Chondrocyte (in vitro differentiated cells): ENCODE measurements at places on chromosomes 6 and 20. TPM values are rescaled to one million over a fixed set of nuclear protein-coding genes. Genes with fewer than 3 reads are reported as not detected.

Gene WFDC10B
- not detected in 3 replicates for total RNA-seq

Gene NFS1
- total RNA-seq = 26.8 to 29.3 TPM (median 27.8 TPM) in 3 replicates

DNA sequence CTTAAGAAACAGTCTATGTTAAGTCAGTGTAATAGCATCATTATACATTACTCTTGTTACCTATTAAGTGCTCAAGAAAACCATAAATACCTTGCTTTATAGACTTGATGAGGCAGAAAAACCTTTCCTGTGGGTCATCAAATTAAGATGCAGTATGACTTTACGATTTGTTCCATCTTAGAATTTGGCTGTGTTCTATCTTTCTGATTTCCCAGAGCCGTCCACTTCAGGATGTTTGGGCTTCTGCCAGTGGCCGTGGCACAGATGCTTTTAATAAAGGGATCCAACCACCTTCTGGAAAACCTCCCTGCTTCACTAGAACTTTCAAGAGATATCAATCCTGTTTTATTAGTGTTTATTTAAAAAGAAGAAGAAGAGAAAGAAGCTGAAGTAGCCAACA is 71.2 kb downstream of the PDE7B start:
- H3K4me3 ChIP-seq = no peak overlapping the region
- no peak overlapping the region for H3K27ac ChIP-seq
- H3K4me1 ChIP-seq = peaks cover 27% of the 10 kb centered on the region
- no peaks in the 10 kb centered on the region for H3K27me3 ChIP-seq
- no peak for DNase-seq

GRCh38 chr6:160679402-160679769 is 15.3 kb upstream of the LPA start:
- peaks cover 3% of the 10 kb centered on the region for H3K4me1 ChIP-seq
- peaks cover 18% of the 10 kb centered on the region for H3K27me3 ChIP-seq
- no peak overlapping the region for H3K27ac ChIP-seq
- peak overlapping the region; percentile 45 for H3K4me3 ChIP-seq

Gene ZBTB24
- 6.6 to 8.1 TPM (median 7.1 TPM) in 3 replicates for total RNA-seq

GRCh38 chr6:21193790-21194475 is 399.6 kb upstream of the SOX4 start:
- H3K36me3 ChIP-seq = peaks cover 4% of the 10 kb centered on the region
- H3K4me1 ChIP-seq = peaks cover 24% of the 10 kb centered on the region
- no peak overlapping the region for H3K4me3 ChIP-seq
- no peaks in the 10 kb centered on the region for H3K27me3 ChIP-seq
- DNase-seq = no peak

Gene VSX1
- not detected in 3 replicates for total RNA-seq

DNA sequence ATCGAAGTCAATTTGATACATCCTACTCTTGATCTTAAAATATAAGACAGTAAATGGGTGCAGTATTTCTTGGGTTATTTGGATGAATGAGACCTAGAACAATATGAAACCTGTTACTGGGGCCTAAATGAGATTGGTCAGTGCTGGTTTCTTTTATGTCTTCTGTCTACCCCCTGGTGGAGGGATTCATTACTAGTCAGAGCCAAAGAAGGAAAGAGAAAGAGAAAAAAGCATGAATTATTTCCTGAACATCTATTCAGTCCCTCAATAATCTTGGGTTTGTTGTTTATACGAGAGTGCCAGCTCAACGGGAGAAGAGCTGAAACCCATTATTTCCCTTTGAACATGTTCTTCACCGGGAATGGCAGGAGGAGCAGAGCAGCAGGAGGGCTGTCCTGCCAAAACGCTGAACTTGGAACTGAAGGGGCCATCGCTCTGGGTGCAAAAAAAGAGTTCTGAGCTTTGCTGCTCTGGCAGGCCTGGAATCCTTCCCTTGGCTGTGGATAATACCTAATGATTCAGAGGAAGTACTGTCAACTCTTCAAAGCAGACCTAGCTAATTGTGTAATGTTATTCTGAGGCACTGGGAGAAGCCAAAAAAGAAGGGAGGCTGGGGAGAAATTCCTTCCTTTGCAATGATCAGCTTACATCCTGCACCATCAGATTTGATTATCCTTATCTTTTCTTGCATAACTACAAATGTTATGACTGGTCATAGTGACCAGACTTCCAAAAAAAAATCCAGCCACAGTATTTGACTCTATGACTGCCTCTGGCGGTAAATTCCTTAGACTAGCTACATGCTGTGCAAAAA is 72.0 kb downstream of the BLOC1S5 start:
- H3K27ac ChIP-seq = peak overlapping the region; percentile 55
- peaks cover 22% of the 10 kb centered on the region for H3K4me1 ChIP-seq
- H3K4me3 ChIP-seq = peak overlapping the region; percentile 26
- H3K27me3 ChIP-seq = no peaks in the 10 kb centered on the region
- H3K36me3 ChIP-seq = no peaks in the 10 kb centered on the region

DNA sequence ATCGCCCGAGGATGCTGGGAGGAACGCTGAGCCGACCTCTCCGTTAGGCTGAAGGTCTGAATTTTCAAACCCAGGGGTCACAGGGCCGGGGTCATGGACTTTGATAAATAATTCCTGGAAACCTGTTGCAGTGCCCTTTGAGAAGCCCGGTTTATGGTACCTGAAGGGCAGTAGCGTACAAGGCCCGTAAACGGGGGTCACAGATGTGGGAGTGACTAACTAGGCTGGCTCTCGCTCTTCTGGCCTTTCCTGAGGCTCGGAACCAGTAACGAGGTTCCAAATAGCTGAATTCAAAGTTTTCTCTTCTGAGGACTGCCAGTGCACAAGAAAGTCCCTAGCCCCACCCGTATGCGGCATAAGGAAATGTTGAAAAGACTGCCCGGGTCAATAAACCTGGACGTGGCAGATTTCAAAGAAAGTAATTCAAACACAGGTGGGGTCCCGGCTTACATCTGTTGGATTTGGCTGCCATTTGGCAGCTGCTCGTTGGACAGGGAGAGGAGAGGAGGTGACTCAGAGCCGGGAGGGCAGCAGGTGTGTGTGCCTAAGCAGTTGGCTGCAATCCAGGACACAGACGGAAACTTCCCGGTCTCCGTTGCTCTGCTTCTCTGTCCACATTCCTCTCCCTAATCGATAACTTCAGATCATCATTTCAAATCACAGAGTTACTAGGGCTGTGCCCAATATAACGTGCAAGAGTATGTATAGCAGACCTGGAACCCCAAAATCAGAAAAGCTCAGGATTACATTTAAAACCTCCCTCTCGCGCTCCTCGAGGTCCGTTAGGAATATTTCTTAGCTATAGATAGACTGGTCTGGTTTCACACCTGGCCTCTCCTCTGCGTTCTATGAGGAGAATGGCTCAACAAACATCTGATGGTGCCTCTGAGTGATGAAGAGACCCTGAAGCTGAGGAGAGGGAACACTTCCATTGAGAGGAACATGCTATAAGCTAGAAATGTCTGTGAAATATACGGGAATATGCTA is 765 bp upstream of the GMDS start:
- peak overlapping the region; percentile 93 for H3K27ac ChIP-seq
- DNase-seq = no peak
- H3K36me3 ChIP-seq = peaks cover 4% of the 10 kb centered on the region
- H3K4me3 ChIP-seq = peak overlapping the region; percentile 89
- H3K4me1 ChIP-seq = peaks cover 19% of the 10 kb centered on the region
- no peaks in the 10 kb centered on the region for H3K27me3 ChIP-seq

DNA sequence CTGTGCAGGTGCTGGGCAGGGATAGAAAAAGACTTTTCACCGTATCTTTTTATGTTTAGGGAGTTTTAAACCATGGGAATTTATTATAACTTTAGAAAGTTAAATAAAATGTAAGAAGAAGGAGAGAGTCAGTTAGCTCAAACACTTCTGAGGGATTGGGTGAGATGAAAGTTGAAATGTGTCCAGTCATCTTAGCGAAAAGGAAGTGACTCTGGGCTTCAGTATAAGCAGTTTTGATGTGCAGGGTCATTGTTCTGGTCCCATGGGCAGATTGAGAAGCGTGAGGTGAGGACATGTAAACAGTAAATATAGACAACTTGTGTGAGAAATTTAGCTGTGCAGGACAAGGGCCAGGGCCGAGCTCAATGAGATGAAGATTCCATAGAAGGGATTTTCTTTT is 66.9 kb downstream of the TOX2 start:
- H3K27ac ChIP-seq = no peak overlapping the region
- H3K4me3 ChIP-seq = no peak overlapping the region
- H3K36me3 ChIP-seq = no peaks in the 10 kb centered on the region
- H3K27me3 ChIP-seq = peaks cover 32% of the 10 kb centered on the region

Gene OR2J3
- total RNA-seq = not detected in 3 replicates

GRCh38 chr6:6397842-6398241 is 77.4 kb upstream of the F13A1 start:
- no peak for DNase-seq
- H3K27ac ChIP-seq = no peak overlapping the region
- H3K36me3 ChIP-seq = no peaks in the 10 kb centered on the region
- peaks cover 5% of the 10 kb centered on the region for H3K4me1 ChIP-seq
- no peak overlapping the region for H3K4me3 ChIP-seq

Gene BPIFB2
- not detected in 3 replicates for total RNA-seq

Gene HUS1B
- total RNA-seq = 0.70 to 0.97 TPM (median 0.79 TPM) in 3 replicates

Gene TFAP2D
- total RNA-seq = not detected in 3 replicates

Gene SPTLC3
- total RNA-seq = 5.0 to 11.9 TPM (median 5.8 TPM) in 3 replicates

DNA sequence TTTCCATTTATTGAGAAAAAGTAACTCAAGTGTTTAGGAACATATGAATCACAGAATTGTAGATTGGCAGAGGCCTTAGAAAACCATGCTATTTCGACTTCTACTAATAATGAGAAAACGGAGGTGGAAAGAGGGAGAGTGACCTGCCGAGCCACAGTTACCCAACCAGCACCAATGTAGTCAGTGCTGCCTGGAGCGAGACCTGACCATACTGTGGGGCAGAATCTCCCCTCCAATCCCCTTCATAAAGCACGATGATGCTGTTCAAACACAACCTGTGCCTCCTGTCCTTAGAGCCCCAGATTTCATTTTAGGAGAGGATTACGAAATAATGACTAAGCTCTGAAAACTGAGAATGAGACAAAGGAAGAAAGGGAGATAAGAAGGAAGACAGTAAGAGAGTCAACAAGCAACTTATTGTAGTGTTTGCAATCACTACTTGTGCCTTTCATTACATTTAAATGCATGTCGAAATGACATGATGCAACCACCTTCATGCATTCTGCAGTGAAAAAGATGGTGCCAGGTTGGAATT is 70.6 kb downstream of the ATXN1 start:
- H3K4me3 ChIP-seq = no peak overlapping the region
- DNase-seq = no peak
- H3K4me1 ChIP-seq = peaks cover 32% of the 10 kb centered on the region
- H3K27ac ChIP-seq = peak overlapping the region; percentile 61

Gene PTP4A1
- total RNA-seq = 75.7 to 108 TPM (median 99.2 TPM) in 3 replicates

- peaks cover 3% of the 10 kb centered on the region for H3K36me3 ChIP-seq
- no peak overlapping the region for H3K27ac ChIP-seq
- no peaks in the 10 kb centered on the region for H3K27me3 ChIP-seq
- H3K4me3 ChIP-seq = no peak overlapping the region
Observed at GRCh38 chr6:162395181-162395580, 332.4 kb downstream of the PRKN start.

- H3K4me3 ChIP-seq = no peak overlapping the region
- H3K4me1 ChIP-seq = peaks cover 82% of the 10 kb centered on the region
- no peaks in the 10 kb centered on the region for H3K36me3 ChIP-seq
- no peaks in the 10 kb centered on the region for H3K27me3 ChIP-seq
Observed at GRCh38 chr6:134663356-134663755, 286.5 kb downstream of the ALDH8A1 start.

DNA sequence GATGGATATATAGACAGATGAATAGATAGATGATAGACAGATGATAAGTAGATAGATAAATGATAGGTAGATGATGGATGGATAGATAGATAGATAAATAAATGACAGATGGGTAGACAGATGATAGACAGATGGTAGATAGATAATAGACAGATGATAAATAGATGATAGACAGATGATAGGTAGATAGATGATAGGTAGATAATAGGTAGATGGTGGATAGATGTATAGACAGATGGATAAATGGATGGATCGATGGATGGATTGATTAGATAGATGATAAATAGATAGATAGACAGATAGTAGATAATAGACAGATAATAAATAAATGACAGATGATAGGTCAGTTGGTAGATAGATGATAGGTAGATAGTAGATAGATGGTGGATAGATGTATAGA is 212.7 kb downstream of the NFATC2 start:
- H3K36me3 ChIP-seq = peaks cover 3% of the 10 kb centered on the region
- peaks cover 34% of the 10 kb centered on the region for H3K4me1 ChIP-seq
- no peaks in the 10 kb centered on the region for H3K27me3 ChIP-seq
